ENCODE measurements at places on chromosomes 6 and 20.

GRCh38 chr6:18179770-18180356 lies 24.6 kb downstream of the KDM1B start:
- DNase-seq = no peak

DNA sequence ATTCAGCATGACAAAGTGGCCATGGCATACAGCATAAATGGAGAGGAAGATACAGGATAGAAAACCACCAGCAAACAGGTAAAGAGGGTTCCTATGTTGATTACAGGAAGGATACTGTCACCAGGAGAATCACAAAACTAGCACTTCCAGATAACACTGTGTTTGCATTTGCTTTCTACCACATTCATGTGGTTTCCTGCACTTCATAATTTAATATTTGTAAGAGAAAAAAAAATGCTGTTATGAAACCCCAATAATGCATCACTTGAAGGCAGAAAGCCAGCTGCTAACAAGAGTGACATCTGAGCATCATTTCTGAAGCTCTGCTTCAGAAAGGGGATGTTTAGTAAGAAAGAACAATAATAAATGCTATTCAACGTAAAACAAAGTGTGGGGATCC lies 106.6 kb downstream of the ATXN1 start:
- peak; percentile 76 for DNase-seq

DNA sequence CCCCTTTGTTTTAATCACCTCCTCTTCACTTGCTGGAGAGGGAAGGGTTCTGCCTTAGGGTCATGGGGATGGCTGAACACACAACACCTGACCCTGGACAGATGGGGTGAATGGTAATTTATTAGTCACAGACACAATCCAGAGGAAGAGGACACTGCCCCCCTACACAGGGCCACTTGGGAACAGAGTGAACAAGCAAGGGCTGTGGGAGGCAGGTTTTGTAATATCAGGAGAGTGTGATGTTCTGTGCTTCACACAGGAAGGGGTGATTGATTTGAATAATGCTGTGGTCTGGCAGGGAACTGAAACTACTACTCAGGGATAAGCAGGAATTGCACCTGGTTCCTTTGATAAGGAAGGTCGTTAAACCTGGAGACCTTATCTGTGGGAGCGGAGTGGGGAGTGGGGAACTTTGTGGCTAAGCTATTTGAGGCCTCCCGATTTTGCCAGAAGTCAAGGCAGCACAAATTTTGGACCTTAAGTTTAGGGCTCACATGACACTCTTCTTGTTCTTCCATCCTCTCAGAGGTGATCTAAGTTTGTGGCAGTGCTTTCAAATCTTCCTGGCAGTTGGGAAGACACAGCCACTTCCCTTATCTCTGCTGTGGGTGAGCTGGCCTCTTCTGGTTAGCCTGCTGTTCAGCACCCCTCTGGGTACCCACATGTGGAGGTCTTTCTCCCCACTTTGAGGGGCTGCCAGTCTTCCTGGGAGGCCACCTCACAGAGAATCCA lies 77.8 kb downstream of the CD164 start:
- DNase-seq = no peak

GRCh38 chr6:152323376-152323775 lies 313.8 kb downstream of the SYNE1 start:
- DNase-seq = no peak

GRCh38 chr6:14121936-14122344 lies 4.4 kb downstream of the CD83 start:
- DNase-seq = peak; percentile 42

GRCh38 chr6:3400162-3400561 lies 56.7 kb downstream of the SLC22A23 start:
- DNase-seq = no peak

DNA sequence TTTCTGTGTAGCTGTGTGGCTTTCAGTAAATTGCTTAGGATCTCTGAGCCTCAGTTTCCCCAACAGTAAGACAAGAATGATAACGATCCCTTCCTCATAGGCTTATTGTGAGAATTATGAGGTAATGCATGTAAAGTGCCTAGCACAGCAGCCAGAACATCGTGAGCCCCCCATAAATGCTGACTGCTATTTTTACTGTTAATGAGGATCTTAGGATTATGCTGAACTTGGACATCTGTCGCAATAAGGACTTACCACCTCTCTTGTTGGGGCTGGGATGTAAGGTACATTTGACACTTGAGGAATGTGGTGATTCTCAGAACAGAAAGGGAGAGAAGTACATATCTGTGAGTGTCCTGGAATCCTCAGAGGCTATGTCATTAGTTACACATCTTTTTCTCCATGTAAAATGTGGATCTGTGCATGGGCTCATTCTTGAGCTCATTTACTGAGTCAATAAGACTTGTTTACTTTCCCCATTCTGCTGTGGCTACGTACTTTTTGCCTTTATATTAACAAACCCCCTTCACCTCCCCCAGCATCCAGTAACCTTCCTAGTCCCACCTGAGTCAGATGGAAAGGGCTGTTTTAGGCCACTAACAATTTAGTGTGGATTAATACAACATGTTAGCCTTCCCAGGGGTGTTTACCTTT lies 64.4 kb upstream of the PLEKHG1 start:
- no peak for DNase-seq

DNA sequence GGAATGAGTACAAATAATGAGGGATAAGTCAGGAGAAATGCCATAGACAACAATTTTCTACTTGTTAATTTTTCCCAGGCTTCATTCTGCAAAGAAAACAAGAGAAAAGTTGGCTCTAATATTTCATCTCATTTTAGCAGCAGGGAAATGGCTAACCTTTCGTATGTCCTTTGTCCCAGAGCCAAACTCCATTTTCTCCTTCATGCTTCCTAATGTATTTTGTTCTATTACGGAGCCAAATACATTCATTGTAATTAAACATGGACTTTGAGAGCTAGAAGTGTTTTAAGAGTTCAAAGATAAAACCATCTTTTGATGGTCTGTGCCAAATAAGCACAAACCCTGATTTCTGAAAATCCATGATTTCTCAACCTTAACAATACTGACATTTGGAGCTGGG lies 136.9 kb downstream of the PTCHD4 start:
- DNase-seq = no peak

- no peak for DNase-seq
These were observed 101.9 kb downstream of the FIG4 start for GRCh38 chr6:109793021-109793420.

- DNase-seq = no peak
These were observed 330.8 kb downstream of the PRL start for GRCh38 chr6:21965953-21966539.

DNA sequence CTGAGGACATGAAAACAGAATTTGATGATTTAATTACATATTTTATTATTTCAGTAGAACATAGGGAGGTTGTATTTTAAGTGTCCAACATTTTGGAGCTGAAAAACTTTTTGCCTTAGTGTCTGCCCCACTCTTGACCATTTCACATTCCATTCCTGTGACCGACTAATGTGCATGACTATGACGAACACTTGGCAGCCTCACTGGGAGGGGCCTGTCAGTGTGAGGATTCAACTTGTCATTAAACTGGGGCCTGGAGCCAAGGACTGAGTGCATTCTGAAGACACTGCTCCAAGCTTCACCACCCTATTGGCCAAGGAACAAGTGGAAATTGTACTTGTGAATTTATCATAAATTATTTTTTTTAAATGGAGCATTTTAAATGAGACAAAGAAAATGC lies 661.3 kb downstream of the BCKDHB start:
- DNase-seq = no peak

DNA sequence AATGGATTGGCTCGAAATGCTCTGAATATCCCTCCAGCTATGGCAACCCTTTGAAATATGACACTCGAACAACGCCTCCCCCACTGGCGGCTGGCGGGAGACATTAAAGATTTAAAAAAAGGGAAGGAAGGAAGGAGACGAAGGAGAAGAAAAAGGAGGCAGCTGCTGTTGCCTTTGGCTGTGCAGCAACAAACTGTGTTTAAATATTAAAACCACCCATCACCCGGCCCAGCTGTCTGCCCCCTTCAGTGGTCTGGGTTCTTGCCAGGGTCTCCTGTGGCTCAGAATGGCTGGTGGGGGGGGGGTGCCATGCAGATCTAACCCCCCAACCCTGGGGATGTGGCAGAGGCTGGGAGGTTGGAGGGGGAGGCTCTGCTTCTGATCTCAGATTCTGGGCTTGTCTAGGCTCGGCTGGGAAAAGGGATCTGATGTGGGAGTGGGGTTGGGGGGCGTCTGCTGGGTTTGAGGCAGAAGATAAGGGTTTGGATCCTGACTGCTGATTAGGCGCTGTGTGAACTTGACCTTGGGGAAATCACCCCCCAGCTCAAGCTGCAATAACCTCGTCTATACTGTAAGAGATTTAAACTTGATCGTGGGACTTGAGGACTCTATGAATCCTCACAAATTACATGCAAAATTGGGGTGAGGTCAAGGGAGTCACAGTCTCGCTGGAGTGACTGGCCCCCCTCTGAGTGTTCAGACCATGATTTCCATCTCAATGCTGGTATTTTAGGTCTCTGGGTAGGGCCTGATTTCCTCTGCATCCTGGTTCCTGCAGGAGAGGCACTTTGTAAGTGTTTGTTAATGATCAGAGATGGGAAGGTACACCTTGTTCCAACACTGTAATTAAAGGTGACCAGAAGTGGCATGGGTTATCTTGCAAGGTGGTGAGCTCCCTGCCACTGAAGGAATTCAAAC lies 40.3 kb upstream of the BLCAP start:
- no peak for DNase-seq

- DNase-seq = no peak
These were observed 377.6 kb upstream of the CITED2 start for GRCh38 chr6:139752086-139752485.

DNA sequence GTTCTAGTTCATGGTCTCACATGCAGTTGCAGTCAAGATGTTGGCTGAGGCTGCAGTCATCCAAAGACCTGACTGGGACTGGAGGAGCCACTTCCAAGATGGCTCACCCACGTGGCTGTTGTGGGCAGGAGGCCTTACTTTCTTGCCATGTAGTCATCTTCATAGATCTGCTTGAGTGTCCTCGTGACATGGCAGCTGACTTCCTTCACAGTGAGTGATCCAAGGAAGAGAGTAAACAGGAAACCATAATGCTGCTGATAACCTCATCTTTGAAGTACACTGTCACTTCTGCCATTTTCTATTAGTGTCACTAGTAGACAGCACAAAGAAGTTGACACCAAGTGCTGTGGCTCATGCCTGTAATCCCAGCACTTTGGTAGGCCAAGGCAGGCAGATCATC lies 40.1 kb upstream of the AKIRIN2 start:
- DNase-seq = peak; percentile 79

DNA sequence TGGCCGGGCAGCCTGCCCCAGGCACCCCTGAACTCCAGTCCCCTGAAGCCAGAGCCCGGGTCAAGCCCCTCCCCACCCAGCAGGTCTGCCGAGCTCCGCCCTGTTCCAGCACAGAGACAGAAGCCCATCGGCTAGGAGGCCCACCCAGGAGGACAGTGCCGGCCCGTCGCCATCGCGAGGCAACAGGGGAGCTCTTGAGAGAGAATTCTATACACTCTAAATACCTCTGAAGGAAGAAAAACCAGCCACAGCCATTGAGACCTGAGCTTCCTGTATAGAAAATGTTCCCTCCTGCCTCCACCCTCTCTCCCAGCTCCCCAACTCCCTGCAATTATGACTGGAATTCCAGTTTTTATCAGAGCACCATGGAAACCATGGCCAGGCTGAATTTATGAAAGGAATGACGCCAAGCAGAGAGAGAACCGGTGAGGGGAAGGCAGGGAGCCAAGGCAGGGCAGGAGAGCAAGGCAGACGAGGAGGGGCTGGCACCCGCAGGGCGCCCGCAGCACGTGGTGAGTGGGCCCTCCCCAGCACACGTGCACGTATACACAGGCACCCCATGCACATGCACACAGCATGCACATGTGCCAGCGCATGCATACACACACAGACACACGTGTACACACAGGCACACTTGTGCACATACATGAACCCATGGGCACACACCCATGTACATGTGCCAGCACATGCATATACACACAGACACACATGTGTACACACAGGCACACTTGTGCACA lies 27.6 kb upstream of the MRGBP start:
- no peak for DNase-seq

DNA sequence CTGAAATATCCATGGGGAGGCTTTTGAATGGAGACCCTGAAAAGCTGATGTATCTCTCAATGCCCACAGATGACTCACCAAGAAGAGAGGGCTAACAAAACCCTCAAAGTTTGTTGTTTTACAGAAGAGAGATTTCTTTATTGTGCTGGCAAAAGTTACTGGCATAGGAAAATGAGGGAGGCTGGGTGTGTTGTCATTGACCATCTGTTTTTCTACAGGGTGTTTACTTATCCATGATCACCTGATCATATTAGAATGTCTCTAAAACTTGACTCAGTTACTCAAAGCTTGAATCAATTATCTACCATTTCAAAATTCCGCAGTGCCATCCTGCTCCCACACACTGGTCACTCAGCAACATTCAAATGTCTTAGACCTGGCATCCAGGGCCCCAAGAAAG lies 9.8 kb downstream of the NCOA6 start:
- no peak for DNase-seq

DNA sequence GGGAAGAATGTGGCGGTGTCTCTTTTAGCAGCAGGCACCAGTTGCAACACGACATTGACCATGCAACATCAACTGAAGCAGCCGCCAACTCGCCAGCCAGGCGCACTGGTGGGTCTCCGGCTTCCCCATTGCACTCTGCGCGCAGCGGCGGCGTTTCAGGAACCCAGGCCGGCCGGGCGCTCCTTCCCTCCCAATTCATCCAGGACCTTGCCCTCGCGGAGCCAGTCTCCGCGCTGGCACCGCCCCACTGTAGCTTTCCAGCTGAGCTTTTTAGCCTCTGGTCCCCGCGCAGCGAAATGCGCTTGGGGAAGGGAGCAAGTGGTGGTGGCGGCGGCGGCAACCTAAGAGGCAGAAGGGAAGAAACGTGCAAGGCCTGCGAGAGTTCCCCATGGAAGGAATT lies 297.9 kb upstream of the RIMS1 start:
- DNase-seq = no peak

DNA sequence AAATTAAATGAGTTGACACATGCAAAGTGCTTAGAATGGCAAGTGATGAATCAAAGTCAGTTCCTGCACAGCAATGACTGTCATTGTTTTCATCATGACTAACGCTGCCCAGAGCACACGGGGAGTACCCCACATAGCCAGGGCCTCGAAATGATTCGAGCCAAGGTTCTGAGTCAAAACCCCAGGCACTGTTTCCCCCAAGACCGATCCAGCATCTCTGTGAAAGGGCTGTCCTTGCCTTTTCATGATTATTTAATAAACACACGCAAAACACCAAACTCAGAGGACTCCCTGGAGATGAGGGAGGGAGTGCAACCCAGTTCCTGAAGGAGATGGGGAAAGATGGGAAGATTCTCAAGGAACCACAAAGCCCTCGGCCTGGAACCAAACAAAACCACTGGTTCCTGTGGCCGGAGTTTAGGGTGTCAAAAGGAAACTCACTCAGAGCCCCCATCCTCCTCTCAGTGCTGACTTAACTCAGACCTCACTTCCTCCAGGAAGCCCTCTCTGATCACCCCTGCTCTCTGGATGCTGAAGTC lies 3.8 kb downstream of the PREX1 start:
- peak; percentile 78 for DNase-seq

GRCh38 chr6:67683960-67684359 lies 951.1 kb upstream of the ADGRB3 start:
- no peak for DNase-seq

- no peak for DNase-seq
These were observed 20.0 kb upstream of the GFOD1 start for GRCh38 chr6:13507306-13507860.

Data from CD4-positive, alpha-beta T cell treated with Interleukin-4 for 4 hours (primary cell).